T-helper 2 cell (primary cell): ENCODE measurements at places on chromosomes 1 and 21.

GRCh38 chr21:46356494-46357334, 32.8 kb downstream of the PCNT start:
- DNase-seq, result no peak

DNA sequence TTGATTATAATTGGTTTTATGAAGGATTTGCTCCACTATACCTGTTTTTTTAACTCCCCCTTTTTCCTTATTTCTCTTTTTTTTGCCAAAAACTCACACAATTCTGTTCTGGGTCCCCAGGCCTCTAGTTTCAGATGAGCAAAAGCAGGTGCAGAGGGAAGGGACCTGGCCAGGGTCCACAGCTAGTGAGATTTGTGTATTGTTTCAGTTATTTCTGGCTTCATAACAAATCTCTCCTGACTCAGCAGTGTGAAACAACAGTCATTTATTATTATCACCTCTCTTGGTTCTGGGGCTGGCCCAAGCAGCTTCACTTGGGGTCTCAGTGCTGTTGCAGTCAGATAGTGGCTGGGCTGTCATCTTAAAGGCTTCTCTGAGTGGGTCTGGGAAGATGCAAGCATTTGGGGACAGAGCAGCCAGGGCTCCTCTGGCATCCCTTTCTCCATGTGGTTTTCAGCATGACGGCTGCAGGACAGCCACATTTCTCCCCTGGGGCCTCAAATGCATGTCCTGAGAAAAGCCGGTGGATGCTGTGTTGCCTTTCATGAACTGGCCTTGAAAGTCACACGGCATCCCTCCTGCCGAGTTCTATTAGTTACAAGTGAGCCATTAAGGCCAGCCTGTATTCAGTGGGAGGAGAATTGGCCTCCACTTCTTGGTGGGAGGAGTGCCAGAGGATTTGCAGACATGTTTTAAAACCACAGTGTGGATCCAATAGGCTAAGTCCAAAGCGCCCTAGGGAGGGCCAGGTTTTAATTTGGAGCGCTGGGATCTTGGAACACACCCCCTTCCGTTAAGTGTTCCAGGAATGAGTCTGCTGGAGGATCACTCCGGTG, 137.1 kb downstream of the CAMTA1 start:
- no peak for DNase-seq

DNA sequence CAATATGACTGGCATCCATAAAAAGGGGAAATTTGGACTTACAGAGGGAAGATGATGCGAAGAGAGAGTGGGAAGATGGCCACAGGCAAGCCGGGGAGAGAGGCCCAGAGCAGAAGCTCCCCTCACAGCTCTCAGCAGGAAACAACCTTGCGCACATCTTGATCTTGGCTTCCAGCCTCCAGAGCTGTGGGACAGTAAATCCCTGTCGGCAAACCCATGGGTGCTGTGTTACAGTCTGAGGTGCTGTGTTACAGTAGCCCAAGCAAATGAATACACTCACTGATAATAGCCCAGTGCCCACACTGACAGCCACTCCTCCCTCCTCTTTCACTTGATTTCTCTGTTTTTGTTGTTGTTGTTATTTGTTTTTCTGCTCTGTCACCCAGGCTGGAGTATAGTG, 22.4 kb downstream of the CDCA8 start:
- DNase-seq, result no peak

- DNase-seq, result no peak
Measured at GRCh38 chr1:236301958-236302335, 20.2 kb upstream of the ERO1B start.

DNA sequence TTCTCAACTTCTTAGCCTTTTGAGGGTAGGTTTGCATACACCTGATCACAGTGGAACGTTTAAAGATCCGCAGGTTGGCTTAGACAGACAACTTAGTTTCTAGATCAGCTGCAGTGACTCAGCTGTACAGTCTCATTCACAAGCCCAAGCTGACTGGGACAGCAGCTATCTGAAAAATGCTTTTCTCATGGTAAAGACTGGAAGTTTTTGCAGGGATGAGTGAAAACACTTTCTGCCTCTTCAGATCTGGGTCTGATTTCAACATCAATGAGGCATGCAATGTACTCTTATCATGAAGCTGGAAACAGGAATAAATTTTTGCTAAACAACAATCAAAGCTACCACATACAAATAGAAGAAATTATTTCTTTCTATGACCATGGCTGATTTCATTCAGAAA, 61.1 kb upstream of the PTBP2 start:
- DNase-seq, result no peak

GRCh38 chr21:45590726-45591618, 48.7 kb upstream of the SLC19A1 start:
- peak; percentile 27 for DNase-seq

DNA sequence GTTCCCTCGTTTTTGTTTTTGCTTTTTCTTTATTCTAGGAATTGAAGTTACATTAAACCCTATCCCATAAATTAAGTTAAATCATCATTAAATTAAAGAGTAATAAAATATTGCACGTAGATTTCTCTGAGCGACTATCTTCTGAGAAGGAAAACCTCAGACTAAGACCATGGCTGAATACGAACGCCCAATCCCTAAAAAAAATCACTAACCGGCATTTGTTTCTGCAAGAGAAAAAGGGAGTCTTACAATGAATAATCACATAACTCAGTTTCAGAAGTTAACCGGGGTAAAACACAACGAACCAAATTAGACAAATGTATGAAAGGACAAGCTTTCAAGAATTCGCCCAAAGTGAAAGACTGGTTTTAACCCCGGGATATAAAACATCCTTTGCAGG, 1.3 kb downstream of the PIK3R3 start:
- DNase-seq, result no peak
